D721Med (cell line): ENCODE measurements at places on chromosomes 3 and 15.

DNA sequence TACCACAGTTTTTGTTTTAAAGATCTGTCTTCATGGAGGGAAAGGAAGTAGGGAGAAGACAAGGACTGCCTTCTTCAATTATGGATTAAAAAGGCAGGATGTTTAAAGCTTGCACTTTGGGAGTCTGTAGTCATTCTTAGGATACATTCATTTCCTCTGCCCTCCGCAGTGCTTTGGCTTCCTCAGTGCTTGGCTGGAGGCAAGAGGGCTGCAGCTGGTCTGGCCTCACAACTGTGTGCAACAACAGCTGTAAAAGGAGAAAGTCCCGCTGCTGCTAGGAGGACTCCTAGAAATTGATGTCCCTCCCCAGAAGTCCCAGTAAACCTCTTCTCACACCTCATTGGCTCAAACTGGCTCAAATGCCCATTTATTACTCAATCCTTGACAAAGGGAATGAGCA, 54.4 kb upstream of the PPP2R3A start:
- no peak for DNase-seq

DNA sequence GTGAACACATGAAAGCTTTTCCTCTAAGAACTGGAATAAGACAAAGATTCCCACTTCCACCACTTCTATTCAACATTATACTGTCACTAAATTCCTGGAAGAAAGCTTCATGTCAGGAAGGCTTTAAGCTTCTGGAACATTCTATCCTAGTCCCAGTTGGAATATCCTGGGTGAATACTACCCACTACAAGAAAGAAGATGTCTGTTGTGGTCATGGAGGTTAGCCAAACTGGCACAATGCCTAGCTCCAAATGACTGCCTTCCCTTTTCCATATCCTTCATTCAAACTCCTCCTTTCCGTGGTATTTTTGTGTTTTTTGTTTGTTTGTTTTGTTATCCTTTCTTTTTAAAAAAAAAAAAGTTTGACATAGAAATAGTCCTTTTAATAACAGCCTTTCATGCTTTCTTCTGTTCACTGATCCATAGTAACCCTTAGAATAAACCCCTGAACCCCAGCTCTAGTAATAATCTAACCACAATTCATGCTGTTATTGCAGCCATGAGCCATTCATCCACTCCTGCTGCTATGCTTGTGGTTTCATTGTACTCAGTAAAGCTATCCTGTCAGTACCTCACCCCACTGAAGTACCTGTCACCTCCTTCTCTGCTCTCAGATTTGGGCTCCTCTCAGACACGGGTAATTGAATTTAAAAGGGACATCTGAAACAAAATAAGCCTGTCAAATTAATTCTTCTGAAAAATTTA, 447.5 kb downstream of the IGSF11 start:
- DNase-seq: no peak

GRCh38 chr3:14783480-14784086, 35.2 kb upstream of the FGD5 start:
- DNase-seq: no peak

- DNase-seq: no peak
These were observed 71.0 kb downstream of the THBS1 start for GRCh38 chr15:39651881-39652280.

DNA sequence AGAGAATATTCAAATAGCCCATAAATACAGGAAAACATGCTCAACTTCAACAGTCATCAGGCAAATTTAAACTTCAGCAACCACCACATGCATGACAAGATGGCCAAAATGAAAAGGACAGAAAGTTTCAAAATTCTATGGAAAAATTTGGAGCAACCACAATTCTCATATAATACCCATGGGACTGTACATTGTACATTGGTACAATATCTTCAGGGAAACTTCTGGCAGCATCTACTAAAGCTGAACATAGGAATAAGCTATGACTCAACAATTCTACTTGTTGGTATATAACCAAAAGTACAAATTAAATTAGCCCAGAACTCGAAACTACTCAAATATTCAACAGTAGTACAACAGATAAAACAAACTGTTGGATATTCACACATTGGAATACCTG, 847.6 kb downstream of the TBL1XR1 start:
- no peak for DNase-seq

- DNase-seq: no peak
These were observed 799 bp downstream of the ABI3BP start for GRCh38 chr3:100992231-100993012.

DNA sequence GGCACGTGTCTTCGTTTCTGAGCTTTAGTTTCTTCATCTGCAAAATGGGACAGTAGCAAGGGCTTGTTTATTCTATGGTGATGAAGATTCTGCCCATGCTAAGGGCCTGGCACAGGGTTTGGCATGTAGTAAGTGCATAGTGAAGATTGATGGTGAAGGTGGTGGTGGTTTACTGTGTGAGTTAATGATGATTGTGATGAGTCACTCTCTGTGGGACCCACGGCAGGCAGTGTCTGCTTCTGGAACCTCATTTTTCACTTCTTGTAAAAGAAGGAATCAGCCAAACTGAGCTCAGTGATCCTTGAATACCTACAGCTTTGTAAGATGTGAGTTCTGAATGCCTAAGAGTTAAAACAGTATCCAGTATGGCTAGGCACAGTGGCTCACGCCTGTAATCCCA, 86.2 kb upstream of the LRTM1 start:
- DNase-seq: no peak

- no peak for DNase-seq
These were observed 1150.1 kb downstream of the NAALADL2 start for GRCh38 chr3:176009256-176009655.

DNA sequence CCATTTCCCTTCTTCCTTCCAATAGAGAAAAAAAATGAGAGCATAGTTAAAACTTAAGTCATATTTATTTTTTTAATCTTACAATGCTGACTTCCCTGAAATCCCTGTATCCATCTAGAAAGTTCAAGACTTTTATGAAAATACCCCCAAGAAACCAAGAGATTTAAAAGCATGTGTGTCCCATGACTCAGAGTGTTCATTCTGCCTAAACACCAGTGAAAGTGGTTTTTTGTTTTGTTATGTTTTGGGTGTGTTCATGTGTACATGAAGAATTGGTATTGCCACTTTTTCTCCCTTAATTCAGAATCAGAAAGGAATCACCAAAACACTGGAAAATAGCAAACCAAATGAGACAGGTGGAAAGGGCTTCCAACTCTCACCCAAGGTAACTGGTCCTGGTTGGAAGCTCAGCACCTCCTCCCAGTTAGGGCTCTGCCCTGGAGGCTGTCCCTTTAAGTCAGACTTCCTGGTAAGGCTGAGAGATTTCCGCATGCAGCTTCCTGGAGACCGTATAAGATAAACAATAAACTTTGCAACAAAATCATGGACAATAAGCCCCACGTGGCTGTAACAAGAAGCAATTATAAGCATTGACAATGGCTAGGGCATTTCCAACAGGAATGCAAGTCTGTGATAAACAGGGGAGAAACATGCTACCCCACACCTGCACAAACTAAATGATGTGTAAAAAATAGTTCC, 121.9 kb upstream of the ARHGEF3 start:
- DNase-seq: no peak

DNA sequence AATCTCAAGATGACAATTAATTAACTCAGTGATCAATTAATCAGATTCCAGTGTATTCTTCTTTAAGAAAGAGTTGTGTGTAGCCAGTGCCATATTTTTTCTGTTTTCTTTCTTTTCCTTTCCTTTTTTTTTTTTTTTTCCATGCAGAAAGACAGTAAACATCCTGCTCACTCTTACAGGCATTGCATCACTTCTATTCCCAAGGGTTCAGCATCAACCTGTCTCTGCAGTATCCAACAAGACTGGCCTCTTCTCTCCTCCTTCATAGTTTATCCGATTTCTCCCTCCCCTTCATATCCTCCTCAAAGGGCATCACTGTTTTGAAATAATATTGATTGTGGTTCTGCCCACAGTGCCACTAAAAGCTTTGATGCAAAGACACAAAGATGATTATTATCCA, 17.0 kb upstream of the SLC9A9 start:
- DNase-seq: no peak

GRCh38 chr3:194801461-194802432, 116.1 kb downstream of the FAM43A start:
- no peak for DNase-seq

DNA sequence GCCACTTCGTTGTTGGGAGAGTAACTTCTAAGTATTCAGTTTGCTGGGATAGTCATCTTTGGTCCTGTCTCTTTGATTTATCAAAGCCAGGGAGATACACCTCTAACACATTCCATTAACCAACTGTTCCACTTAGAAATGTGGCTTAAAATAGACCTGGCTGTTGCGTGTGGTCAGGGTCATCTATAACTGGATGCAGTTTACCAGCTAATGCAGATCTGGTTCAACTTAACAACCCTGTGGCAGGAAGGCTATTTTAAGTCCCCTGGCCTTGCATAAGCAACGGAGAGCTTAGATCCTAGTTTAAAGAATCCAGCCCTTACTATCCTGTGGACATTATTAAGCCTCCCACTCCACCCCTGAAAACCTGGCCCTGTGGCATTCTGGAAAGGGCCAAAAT, 28.1 kb upstream of the CAPN3 start:
- DNase-seq: no peak

- no peak for DNase-seq
These were observed 36.0 kb downstream of the CCDC54 start for GRCh38 chr3:107413264-107413663.

- DNase-seq: no peak
These were observed 11.6 kb downstream of the ANKRD34C start for GRCh38 chr15:79294075-79294474.

GRCh38 chr3:194745422-194746184, 59.9 kb downstream of the FAM43A start:
- no peak for DNase-seq

- DNase-seq: no peak
These were observed 14.8 kb upstream of the SH3BP5 start for GRCh38 chr3:15347063-15347736.

- no peak for DNase-seq
These were observed 159.6 kb downstream of the RORA start for GRCh38 chr15:61069394-61070075.

- no peak for DNase-seq
These were observed 53.0 kb downstream of the SST start for GRCh38 chr3:187617213-187617612.

- DNase-seq: no peak
These were observed 2.3 kb upstream of the SHC4 start for GRCh38 chr15:48965972-48966371.

DNA sequence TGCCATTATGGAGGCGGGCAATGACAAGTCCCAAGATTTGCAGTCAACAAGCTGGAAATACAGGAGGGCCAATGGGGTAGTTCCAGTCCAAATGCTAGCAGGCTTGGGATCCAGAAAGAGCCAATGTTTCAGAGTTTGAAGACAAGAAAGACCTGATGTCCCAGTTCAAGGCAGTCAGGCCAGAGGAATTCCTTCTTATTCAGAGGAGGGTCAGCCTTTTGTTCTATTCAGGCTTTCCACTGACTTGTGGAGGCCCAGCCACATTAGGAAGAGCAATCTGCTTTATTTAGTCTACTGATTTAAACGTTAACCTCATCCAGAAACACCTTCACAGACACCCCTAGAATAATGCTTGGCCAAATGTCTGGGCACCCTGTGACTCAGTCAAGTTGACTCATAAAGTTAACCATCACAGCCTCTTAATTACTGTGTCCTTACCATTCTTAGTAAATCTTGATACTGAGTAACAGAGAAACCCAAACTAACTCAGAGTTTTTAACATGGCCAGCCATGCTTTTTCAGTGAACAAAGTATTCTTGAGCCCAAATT, 50.9 kb upstream of the NPHP3 start:
- DNase-seq: no peak

DNA sequence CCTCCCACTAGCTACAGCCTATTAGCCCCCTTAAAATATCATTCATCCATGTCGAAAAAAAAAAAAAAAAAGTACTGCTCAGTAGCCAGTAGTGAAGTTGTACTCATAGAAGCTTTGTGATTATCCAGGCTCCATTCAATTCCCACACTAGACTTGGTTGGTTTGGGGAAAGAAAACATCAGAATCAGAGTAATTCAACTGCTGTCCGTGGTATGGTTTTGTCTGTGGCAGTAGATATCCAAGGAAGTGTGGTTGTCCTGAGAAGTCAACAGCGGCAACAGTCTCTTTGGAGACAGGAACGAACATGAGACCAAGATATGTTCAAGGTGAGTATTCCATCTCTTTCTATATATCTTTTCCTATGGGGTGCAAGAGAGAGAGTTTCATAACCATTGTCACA, 99.2 kb downstream of the GOLIM4 start:
- no peak for DNase-seq

GRCh38 chr3:146814601-146815315, 209.6 kb upstream of the PLSCR5 start:
- no peak for DNase-seq

- DNase-seq: no peak
These were observed 124.1 kb downstream of the DGKG start for GRCh38 chr3:186237915-186238314.

GRCh38 chr15:99387421-99388168, 136.3 kb downstream of the LRRC28 start:
- DNase-seq: no peak
